Stimulated activated CD8-positive, alpha-beta memory T cell treated with anti-CD3 and anti-CD28 coated beads, Interleukin-2, amount 100 ng/mL, for 48 hours (primary cell): ENCODE measurements at places on chromosomes 3 and 15.

DNA sequence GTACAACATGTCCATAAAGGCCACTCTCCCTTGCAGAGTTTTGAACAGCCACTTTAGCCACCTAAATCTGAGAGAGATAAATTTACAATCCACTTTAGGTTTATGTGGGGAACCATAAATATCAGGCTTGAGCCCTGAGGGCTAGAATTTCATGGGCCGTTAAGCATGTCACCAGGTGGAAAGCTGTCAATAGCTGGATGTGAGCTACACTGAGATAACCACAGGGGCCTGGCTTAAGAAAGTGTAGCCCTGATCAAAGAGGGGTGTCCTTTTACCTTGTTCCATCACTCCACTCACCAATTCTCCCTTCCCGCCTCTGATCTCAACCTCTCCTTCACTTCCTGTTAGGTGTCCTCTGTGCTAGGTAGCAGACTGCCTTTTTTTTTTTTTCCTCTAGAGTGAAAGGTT, 172.8 kb upstream of the ICE2 start:
- DNase-seq, result no peak

- DNase-seq, result no peak
Observed at GRCh38 chr3:169581633-169582032, 81.9 kb downstream of the MECOM start.

DNA sequence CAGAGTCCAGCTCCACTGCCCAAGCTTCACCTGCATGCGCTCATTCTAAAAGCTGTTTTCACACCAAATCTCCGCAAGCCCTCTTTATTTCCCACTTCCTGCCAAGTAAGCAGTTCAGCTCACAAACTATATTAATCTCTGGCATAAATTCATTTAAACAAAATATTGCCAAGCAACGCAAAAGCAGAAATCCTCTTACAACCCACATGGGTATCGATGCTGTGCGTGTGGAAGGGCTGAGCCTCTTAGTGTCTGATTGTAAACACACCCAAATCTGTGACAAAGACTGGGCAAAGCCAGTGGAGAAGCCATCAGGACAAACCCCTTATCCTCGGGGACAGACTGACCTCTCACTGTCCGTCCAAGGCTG, 124.3 kb upstream of the ATP2B2 start:
- DNase-seq, result no peak

DNA sequence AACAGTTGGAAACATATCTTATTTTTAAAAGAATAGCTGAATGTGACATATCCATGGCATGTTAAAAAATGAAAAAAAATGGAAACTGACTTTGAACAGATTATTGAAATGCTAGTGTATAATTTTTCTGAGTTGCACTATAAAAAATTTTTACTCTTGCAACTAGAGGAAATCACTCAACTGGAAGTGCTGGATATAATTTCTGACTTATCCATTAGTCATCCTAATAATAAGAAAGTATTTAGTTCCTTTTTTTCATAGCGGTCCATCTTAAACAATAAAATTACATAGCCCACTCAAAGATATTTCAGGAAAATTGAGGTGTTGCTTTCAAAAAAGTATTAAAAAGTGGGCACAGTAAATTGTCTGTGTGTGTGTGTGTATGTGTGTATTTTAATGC, 80.7 kb downstream of the MBNL1 start:
- DNase-seq, result no peak

DNA sequence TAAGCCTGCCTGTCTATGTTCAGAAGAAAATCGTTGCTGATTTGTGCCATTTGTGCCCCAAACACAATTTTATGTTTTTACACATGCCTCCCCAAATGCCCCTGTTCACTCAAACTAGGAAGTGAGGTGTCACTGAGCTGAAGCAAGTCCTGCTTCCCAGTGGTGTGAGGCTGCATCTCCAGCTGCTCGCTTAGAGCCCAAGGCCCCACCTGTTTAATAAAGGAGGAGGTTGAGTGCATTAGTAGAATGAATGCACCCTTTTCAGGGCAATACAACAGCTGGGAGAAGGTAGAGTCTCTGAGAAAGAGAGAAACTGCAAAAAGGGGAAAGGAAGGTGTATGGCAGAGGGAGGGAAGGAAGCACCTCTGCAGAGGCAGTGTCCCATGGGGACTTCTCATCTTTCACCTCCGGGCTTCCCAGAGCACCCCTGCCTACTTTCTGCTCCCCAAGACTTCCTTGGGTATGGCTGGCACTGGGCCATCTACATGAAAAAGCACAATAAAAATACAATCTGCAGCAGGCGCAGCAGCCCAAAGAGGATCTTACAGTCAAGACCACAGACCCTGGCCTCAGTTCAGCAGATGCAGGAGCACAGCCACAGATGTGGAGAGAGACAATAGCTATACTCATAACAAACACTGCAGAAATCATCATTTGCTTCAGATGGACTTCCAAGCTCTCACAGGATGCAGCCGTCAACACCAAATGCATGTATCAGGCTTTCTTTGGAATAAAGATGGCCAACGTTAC, 165.9 kb downstream of the POLR2M start:
- no peak for DNase-seq

DNA sequence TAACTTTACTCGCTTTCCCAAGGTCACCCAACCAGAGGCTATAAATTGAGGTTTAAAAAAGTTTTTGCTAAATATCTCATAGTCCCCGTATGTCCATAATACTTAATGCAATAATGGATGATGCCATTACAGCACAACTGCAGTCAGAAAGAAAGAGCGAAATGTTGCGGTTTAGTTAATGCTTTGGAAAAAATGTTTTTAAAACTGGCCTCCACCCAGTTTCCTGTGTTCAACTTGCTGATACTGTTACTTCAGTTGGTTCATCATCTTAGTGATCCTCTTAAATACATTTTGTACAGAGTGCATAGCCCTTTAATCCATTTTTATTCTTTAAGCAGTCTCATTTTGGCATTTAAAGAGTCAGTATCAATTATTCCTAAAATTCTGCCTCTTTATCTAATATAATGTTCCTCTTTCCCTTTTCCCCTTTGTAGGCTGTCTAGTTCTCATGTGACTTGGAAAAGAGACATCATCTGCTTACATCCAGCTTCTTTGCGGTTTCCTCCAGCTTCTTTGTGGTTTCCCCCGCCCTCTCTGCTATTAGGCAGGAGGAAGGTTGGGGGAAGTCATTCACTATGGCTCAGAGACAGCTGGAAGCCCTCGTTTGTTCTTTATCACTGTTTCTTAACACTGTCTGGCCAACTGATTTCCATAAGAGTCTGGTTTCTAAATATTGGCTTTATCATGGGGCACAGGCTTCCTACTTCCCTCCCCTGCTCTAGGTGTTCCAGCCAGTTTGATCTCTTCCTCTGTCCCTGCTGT, 154.3 kb downstream of the GOLIM4 start:
- DNase-seq, result no peak

DNA sequence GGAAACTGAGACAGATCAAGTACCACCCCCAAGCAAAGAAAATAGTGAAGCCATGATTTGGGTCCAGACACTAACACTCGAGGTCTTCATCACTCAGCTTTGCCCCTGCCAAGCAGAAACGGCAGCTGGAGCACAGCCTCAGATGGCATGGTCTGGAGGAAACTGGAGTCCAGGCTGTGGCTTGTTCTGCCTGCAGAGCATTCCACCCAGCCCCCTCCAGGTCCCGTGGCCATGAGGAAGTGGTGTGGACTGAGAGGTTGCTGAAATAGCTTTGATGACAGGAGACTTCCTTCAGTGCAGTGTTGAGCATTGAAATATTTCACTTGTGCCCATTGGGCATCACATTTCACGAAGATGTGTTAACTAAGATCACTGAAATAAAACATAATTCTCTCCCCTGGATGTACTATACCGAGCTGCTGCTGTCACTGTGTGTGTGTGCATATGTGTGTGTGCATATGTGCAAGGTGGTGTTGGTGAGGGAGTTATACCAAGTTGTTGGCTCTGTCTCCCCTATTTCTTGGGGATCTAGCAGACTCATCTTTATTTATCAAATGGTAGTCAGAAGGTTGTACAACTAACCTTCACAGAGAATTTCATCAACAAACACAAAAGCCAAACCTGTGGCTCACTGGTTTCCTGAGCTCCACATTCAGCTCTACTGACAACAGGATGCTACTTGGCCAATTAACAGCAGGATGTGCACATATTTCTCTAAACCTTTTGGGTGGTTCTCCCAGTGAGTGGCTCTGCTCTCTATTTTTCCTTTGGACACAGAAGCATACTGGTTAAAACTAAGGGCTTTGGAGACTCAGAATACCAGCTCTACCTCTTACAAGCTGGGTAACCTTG, 660.1 kb upstream of the CFAP20DC start:
- DNase-seq, result no peak

GRCh38 chr3:33586402-33586801, 131.7 kb downstream of the CLASP2 start:
- DNase-seq, result no peak

- DNase-seq, result no peak
Observed at GRCh38 chr15:30816430-30816829, 87.3 kb upstream of the FAN1 start.

GRCh38 chr15:96320703-96321638, 9.5 kb upstream of the NR2F2 start:
- no peak for DNase-seq

- no peak for DNase-seq
Observed at GRCh38 chr3:155147588-155147987, 67.5 kb downstream of the MME start.

GRCh38 chr15:92130906-92131305, 262.8 kb upstream of the ST8SIA2 start:
- no peak for DNase-seq

- no peak for DNase-seq
Observed at GRCh38 chr3:54165865-54166264, 43.5 kb downstream of the CACNA2D3 start.

DNA sequence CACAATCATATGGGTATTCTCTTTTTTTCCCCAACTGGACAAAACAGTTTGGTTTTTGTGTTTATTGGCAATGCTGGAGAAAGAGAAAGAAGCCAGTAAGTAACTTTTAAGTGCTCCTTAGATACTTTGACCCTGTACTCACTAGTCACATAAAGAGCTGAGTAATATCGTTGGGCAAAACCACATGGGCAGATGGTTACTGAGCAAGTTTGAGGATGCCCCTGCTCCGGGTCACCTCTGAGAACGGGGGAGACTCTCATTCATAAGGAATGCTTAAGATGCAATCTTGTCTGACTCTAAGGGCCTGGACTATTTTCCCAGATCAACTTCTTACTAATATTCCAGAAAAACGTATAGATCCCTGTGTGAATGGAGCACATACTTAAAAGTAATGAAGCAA, 106.4 kb upstream of the SLC2A2 start:
- no peak for DNase-seq

DNA sequence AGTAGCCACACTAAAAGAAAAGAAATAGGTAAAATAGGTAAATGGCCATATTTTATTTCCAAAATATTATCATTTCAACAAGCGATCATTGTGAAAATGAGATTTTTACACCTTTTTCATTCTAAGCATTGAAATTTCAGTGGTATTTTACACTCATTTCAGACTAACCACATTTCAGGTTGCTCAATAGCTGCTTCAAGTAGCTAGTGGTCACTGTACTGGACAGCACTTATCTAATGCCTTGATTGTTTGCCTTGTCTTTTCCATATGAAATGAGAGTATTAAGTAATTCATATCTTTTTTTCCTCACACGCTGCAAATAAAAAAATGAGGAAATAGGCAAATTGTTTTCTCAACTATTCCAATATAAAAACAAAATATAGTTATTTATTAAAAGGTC, 332.8 kb downstream of the NLGN1 start:
- DNase-seq, result no peak

DNA sequence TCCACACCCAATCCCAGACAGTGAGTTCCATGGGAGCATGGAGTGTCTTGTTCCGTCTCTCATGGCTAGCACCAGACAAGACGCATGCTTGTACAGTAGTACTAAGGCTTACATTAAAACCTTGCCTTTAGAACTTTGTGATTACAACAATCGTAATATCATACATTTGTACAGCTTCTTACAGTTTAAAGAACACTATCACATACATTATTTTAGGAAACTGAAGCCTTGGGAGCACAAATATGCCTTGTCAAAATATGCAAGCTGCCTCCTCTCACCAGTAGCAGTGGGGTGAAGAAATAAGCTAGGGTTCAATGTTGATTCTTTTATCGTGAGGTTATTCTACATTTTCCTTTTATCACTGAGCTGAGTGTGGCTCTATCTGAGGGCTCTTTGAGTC, 36.8 kb downstream of the ADAMTSL3 start:
- DNase-seq, result no peak

DNA sequence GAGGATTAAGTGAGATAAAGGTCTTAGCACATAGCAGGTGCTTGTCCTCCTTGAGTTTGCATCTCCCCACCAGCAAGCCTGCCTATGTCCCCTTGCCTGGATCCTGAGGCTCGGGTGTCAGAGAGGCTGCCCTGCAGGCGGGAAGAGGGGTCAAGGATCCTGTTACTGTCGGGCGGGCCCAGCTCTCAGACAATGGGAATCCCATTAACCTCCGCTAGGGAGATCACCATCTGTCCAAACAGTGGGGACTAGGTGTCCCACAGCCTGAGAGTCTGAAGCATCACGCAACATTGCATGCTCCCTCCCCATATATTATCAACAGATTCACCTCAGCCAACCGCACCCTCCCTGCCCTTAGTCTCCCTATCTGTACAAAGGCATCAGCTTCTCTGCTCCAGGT, 151.4 kb downstream of the FBLN2 start:
- no peak for DNase-seq

DNA sequence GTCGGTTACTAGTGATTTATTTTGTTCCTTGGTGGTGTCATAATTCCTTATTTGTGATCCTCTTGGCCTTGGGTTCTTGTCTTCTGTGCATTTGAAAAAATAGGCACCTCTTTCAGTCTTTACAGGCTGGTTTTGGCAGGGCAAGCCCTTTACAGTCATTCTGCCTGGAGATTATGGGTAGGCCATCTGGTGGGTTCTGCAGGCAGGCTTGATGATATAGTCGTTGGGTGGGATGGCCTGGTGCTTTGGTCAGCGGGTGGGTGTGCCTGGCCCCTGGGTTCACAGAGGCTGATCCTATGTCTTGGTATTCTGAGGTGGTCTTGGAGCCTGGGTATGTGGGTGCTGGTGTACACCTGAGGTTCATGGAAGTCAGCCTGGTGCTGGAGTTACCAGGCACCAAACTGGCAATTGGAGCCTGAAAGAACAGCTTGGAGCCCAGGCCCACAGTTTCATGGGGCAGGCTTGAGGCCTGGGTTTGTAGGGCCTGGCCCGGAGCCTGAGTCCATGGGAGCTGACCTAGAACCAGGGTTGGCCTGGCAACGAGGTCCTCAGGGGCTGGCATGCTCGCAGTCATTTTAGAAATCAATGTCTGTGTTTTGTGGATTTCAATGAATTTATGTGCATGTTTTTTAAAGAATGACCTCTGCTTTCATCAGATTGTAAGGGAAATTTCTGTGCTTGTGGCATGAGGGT, 63.3 kb downstream of the DOCK3 start:
- no peak for DNase-seq

DNA sequence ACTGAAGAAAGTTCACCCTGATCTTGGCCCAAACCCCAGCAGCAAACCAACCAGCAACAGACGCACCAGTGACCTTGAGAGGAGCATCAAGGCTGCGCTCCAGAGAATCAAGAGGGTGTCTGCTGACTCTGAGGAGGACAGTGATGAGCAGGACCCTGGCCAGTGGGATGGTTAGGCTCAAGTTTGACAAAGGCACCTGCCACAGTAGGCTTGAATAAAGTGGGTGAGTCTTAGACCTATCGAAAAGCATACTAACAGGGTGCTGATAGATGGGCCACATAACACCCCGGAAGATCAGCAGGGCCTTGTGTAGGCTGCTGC, 23.9 kb downstream of the WHAMM start:
- DNase-seq, result no peak
